ENCODE measurements at places on chromosomes 1 and 21.

DNA sequence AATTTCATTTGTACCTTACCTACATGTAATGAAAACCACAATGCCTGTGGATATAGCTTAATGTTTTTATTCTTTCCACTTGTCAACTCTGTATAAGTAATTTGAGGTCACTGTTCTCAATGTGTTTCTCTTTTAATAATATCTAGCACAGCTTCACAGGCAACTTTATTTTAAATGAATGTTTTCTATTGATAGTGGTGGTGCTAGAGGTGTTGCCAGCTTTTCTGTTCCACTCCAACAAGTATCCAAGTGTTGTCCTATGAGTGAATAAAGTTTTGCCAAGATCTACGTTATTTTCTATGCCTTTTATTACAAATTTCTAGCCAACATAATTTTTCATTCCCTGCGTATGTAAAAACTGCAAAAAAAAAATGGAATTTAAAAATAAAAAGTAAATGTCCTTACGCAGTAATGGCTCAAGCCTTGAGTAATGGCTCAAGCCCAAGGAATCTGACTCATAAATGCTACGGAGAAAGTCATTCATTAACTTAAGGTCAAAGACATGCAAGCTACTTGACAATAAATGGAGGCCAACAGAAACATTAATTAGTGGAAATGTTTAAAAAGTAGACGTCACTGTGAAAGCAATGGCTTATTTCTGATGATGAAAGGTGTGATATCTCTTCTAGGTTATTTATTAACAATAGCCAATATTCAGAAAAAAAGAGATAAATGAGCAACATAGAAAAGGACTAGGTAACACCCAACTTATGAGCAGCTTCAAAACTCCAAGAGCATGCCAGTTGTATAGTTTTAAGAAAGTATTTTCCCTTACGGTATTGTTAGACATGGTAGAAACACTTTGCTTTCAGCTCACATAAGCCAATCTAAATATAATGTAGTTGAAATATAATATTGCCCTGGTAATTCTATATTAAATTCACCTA, 71.4 kb downstream of the SLC44A5 start:
- DNase-seq = no peak

GRCh38 chr1:30290581-30290980, 432.8 kb downstream of the MATN1 start:
- DNase-seq = no peak

GRCh38 chr1:89994231-89994804, 592 bp upstream of the ZNF326 start:
- DNase-seq = no peak

DNA sequence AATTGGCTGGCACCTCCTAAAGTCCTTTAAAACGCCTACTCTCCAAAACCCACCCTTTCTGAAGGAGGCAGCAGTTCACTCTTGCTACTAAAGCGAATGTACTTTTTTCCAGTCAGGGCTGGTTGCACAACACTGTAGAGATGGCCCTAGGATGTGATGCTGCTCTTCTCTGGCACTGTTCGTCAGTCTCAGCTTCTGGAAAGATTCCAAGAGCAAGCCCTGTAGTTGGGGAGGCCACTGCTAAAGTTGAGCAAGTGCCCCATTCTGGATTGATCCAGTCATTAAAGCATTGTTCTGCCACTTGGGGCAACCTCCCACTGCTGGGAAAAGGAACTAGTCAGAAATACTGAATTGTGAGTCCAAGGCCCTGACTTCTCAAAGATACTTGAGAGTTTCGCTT, 28.5 kb upstream of the KCNQ4 start:
- DNase-seq = no peak

GRCh38 chr1:248215880-248216279, 15.3 kb upstream of the OR2M4 start:
- DNase-seq = no peak

DNA sequence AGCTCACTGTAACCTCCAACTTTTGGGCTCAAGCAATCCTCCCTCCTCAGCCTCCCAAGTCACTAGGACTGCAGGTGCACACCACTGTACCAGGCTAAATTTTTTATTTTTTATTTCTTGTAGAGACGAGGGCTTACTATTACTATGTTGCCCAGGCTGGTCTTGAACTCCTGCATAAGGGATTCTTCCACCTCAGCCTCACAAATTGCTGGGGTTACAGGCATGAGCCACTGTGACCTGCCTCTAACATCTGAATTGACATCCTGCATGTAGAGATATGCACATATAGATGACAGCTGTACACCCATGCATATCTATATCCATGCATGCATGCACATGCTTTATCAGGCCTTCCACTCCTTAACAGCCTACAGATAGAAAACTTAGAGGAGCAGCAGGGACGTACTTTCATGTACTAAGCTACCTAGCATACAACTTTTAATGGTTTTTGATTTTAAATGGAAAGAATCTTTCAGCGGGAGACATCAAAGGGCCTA, 740.9 kb upstream of the TPTE start:
- no peak for DNase-seq
